ENCODE measurements at places on chromosomes 2 and 18. TPM values are rescaled to one million over a fixed set of nuclear protein-coding genes. Genes with fewer than 3 reads are reported as not detected.

GRCh38 chr2:160367887-160368286 lies 125.7 kb downstream of the RBMS1 start:
- no peak overlapping the region for H3K4me3 ChIP-seq
- no peaks in the 10 kb centered on the region for H3K27me3 ChIP-seq
- DNase-seq, result no peak
- no peaks in the 10 kb centered on the region for H3K36me3 ChIP-seq
- no peak overlapping the region for H3K27ac ChIP-seq

Gene CDK15
- not detected for total RNA-seq

DNA sequence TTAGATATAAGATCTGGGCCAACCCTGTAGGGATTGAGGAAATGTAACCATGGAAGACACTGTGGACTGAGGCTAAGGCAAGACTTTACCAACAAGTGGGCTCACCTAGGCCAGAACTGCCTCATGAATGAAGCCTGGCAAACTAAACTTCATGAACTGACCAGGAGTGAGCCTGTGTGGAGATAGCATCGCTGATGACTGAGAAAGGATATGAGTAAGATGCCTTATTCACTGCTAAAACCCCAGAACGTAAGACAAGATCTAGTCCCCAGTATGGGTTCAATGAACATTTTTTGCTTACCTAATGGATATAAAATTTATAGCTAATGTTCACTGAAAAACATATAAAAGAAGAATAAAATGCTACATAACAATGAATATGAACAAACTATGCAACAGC lies 399.8 kb downstream of the SATB2 start:
- no peak overlapping the region for H3K27ac ChIP-seq
- no peaks in the 10 kb centered on the region for H3K36me3 ChIP-seq
- no peak for DNase-seq
- H3K27me3 ChIP-seq, result no peaks in the 10 kb centered on the region
- H3K4me1 ChIP-seq, result no peaks in the 10 kb centered on the region
- H3K4me3 ChIP-seq, result no peak overlapping the region

Gene GAL3ST2
- total RNA-seq, result 0.44 TPM

Gene KLHL30
- total RNA-seq, result 0.61 TPM

Gene KCNG3
- 1.5 TPM for total RNA-seq

Measured in HCT116 (cell line).